ENCODE measurements at places on chromosomes 7 and 10.

DNA sequence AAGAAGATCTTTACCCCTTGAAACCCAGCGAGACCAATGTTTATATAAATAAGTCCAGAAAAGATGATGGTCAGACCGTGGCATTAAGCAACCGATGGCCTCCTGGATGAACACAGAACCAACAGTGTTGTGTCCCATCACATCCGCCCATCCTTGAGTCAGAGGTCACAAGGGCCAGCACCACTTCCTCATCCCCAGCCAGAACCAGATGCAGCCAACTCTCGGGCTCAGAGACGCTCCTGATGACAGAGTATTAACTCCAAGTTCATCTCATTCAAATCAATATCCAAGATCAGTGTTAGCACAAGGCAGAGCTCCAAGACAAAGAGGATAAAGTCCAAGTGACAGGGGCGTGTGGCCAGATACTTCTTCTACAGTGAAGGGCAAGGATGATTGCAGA is 63.5 kb downstream of the FAM53B start:
- no peak for DNase-seq

DNA sequence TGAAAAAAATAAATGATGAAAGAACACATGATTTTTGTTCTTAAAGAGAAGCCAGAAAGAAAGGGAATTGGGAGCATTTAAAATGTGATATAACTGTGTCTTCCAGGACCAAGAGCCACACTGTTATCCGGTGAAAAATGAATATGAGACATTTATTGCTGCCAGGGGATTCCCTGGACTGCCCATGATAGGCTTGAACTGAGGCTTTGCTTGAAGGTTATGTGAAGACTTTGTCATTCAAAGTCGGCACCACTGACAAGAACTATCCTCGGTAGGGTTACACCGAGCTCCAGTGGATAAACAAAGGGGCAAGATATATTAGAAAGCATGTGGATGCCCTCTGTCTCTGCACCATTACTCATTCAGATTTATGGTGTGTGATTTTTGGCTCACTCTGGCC is 125.4 kb upstream of the MINDY3 start:
- no peak for DNase-seq

- DNase-seq: no peak
Observed at GRCh38 chr10:132411561-132412253, 14.7 kb downstream of the PWWP2B start.

DNA sequence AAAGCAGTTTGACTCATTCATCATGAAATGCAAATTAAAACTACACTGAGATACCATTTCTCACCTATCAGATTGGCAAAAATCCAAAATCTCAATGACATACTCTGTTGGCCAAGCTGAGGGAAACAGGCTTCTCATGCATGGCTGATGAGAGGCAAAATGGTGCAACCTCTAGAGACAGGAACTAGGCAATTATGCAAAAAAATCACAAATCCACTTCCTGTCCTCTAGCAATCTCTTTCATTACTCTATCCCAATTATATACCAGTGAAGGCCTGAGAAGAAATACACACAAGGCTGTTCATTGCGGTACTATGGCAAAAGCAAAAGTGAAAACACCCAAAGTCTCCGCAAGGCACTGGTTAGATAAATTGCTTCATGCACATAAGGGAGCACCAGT is 25.9 kb upstream of the PTPRN2 start:
- no peak for DNase-seq

GRCh38 chr10:64075604-64076003 is 554.4 kb downstream of the REEP3 start:
- no peak for DNase-seq
